ENCODE measurements at places on chromosomes 12 and 14.

DNA sequence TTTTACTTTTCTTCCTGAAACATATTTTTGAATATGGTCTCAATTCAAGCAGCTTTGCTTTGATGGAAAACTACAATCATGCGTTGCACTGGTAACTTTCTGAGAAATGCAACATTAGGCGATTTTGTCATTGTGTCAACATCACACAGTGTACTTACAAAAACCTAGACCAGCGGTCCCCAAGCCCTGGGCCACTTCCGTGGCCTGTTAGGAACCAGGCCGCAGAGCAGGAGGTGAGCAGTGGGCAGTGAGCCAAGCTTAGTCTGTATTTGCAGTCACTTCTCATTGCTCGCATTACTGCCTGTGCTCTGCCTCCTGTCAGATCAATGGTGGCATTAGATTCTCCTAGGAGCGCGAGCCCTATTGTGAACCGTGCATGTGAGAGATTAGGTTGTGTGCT, 163.7 kb upstream of the NOVA1 start:
- DNase-seq, result no peak

DNA sequence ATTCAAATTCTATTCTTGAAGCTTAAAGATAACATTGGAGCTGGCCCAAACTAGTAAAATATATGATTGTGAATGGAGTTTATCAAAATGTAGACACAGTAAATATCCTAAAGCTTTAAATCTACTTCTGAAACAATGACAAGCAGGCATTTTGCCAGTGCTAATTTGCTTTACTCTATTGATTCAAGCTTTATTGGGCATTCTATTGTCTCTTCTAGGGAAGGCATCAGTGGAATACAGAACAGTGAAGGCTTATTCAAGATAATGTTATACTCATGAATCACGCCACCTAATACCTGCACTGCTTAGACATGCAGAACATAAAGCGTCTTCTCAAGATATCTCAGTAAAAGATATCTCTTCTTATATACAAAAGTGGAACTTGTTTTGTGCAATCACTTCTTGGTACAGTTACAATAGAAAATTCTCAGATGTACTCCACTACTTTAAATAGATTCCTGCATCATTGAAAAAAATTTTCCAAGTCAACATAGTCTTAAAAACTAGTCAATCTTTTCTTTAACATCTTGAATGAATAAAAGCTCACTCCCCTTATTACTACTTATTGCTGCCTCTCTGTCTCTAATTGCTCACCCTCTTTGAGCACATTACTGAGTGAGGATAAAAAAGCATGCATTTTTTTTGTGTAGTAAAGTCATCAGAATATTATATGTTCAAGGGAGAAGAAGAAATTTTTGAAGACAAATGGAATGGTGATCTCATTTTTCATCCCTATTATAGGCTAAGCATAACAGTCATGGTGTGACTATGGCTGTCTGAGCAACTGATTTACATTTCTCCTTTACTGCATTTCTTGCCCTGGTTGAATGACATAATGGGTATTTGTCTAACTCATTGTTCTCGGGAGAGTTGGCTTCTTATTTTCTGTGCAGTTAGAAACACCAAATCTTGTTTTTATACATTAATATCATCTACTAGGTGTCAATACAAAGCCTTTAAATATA, 98.0 kb upstream of the E2F7 start:
- DNase-seq, result no peak

DNA sequence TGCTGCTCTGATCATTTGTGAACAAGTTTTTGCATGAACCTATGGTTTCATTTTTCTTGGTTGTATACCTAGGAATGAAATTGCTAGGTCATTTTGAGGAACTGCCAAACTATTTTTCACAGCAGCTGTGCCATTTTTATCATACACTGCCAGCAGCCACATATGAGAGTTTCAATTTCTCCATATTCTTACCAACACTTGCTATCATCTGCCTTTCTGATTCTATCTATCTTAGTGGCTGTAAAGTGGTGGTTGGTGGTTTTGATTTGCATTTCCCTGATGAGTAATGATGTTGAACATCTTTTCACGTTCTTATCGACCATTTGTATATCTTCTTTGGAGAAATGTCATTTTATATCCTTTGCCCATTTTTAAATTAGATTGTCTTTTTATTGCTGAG, 146.1 kb downstream of the C12orf75 start:
- DNase-seq, result no peak

- no peak for DNase-seq
Observed at GRCh38 chr14:36511981-36512584, 7.9 kb downstream of the NKX2-1 start.

GRCh38 chr12:70852416-70853150, 68.0 kb downstream of the PTPRR start:
- DNase-seq, result no peak

- no peak for DNase-seq
Observed at GRCh38 chr12:121442028-121442948, 42.4 kb downstream of the RNF34 start.

- DNase-seq, result no peak
Observed at GRCh38 chr12:106981788-106982187, 5.2 kb downstream of the MTERF2 start.

DNA sequence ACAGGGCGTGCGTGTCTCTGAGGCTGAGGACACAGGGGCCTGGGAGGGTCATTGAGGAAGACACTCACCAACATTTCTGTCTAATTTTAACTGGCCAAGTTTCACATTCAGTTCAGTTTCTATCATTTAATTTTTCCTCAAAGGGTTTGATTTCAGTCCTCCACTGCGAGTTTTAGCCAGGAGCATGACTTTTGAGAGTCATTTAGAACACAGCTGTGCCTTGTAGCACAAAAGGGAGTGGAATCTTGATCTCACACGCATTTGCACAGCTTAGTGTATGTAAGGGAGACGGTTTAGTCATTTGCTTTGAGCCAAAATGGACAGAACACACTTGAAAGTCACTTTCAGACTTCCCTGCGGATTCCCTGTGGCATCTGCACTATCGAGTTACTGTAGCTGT, 1090.8 kb downstream of the BCL11B start:
- no peak for DNase-seq

- no peak for DNase-seq
Observed at GRCh38 chr12:131218923-131219669, 265.4 kb downstream of the ADGRD1 start.

GRCh38 chr12:76706101-76706500, 57.8 kb upstream of the ZDHHC17 start:
- DNase-seq, result no peak

DNA sequence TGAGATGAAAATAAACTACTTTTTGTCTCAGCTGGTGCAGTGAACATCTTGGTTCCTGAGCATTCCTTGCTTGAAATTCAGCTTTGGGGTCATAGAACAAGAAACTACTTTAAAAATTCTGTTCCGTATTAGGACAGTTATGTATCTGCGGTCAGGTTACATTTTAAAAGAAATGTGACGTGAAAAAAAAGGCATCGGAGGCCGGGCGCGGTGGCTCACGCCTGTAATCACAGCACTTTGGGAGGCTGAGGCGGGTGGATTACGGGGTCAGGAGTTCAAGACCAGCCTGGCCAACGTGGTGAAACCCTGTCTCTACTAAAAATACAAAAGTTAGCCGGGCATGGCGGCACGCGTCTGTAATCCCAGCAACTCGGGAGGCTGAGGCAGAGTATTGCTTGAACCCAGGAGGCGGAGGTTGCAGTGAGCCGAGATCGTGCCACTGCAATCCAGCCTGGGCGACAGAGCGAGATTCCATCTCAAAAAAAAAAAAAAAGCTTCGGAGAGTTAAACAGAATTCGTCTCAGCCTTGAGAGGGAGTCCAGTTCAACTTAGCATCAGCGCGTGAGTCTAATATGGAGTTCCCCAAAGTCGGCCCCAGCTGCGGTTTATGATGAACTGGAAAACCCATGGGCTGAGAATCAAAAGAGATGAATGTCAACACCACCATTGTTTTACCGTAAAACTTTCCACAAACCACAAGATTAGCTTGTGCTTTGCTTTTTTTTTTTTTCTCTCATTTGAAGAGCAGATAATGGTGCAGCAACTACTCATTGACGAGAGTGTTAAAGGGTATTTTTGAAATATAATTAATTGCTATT, 2.1 kb upstream of the SLC2A13 start:
- DNase-seq, result no peak

DNA sequence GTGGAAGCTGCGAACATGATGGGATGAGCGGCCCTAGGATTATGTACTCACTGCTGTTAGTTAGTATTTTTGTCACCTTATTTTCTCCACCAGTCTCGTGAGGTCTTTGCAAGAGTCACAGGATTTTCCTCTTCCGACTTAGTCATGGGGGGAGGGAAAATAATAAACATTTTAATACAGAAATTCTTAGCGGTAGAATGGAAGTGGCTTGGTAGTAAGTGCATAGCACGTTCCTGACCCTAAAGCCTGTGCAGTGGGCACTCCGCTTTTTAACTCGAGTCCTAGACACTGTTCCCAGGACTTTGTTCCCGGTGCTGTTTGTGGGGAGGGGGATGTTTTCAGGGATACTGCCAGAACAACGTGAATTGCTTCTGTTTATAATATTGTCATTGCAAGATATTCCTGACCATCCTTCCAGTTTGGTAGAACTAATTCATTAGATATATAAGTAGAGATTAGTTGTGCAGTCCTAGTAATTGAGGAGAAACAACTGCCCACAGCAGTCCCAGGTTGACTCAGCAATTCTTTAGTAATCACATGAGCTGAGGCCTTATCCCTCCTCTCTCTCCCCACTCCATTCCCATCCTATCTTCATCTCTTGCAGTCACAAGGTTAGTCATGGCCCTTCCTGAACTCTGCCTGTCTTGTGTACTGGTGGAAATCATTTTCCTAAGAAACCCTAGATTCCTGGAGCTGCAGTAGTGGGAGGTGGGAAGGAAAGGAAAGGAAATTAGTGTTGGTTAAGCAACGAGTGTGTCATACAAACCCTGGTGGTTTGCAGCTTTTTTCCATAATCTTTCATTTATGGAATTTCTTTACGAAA, 799 bp downstream of the SLC38A6 start:
- no peak for DNase-seq

GRCh38 chr12:96103067-96103644, 67.8 kb upstream of the LTA4H start:
- DNase-seq, result no peak

DNA sequence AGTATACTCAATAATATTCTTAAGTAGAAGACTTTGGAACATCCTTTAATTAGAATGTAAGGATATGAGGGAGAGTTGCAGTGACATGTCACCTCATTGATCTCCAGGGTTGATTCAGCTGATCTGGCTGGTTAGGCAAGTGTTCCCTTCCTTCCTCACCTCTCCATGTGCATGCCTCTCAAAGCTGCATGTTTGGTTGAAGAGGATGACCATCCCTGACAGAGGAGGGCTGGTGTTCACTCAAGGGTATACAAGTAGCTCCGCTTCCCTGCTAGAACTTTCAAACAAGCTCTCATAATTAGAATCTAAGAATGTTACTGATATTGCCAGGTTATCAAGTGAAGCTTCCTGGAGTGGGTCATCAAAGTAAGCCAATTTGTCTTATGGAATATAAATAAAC, 341.1 kb upstream of the FLRT2 start:
- no peak for DNase-seq

GRCh38 chr14:99229654-99230207, 42.3 kb downstream of the BCL11B start:
- no peak for DNase-seq

- no peak for DNase-seq
Observed at GRCh38 chr12:88638966-88639760, 58.9 kb upstream of the KITLG start.

DNA sequence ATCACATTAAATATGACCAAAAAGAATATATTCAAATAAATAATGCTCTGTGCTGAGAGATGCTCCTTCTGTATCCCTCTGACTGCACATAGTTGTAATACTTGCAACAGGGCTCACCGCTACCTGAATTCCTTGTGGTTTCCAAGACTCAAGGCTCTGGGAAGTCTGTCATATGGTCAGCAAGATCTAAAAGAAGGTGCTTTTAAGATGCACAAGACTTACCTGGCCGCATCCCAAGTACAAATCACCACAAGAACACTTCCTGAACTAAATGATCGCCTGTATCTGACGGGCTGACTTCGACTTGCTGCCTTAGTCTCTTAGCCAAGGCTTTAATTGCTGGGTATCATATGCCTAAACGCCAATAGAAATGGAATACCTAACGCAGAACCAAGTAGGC, 67.2 kb downstream of the HECTD4 start:
- DNase-seq, result no peak

- peak; percentile 3 for DNase-seq
Observed at GRCh38 chr14:95098984-95099599, 58.2 kb downstream of the DICER1 start.

DNA sequence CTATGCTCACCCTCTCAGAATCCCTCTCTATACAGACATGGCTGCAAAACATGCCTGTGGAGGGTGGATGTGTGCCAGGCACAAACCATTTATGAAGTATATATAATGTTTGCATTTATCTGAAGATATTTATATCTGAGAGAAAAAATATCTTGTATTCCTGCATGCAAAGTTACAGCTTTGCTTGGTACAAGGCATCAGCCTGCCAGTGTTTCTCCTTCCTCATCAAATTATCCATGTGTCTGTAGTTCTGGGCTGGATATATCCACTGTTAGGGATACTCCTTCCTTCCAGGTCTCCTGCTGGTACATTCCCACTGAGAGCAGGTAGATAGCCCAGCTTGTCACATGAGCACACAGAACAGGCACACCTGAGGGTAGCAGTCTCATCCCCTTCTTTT, 12.0 kb downstream of the HOXC4 start:
- no peak for DNase-seq

DNA sequence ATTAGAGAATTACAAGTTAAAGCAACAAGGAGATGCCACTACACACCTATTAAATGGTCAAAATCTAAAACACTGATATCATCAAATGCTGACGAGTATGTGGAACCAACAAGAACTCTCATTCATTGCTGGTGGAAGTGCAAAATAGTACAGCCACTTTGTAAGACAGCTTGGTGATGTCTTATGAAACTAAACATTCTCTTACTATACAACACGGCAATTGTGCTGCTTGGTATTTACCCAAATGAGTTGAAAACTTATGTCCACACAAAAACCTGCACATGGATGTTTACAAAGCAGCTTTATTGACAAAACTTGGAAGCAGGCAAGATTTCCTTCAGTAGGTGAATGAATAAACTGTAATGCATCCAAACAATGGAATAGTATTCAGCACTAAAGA, 3.2 kb downstream of the TMBIM4 start:
- no peak for DNase-seq

GRCh38 chr12:50558970-50559369, 54.2 kb downstream of the DIP2B start:
- no peak for DNase-seq

DNA sequence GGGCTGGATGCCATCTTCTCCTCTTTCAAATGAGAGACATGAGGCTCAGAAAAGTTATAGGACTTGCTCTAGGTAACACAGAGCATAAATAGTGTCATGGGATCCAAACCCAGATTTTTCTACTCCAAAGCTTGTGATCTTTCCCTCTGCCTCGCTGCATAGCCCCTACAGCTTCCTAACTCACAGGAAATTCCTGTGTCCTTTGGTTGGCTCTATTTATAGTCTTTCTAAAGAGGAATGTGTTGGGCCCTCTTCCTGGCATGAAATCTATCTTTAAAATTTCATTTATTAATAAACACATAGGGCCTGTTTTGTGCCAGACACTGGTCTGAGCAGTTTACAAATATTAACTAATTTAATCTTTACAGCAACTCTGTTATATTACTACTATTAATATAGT, 9.8 kb upstream of the KCNA5 start:
- no peak for DNase-seq

- DNase-seq, result no peak
Observed at GRCh38 chr12:3055026-3055703, 22.0 kb upstream of the TSPAN9 start.

- no peak for DNase-seq
Observed at GRCh38 chr14:56797569-56798446, 12.5 kb downstream of the OTX2 start.

- DNase-seq, result no peak
Observed at GRCh38 chr14:78074561-78074960, 95.6 kb upstream of the NRXN3 start.

GRCh38 chr12:118525216-118525615, 148.9 kb downstream of the SUDS3 start:
- DNase-seq, result no peak

Data from stimulated activated CD8-positive, alpha-beta memory T cell treated with anti-CD3 and anti-CD28 coated beads, Interleukin-7, amount 100 ng/mL, for 4 hours (primary cell).